ENCODE measurements at places on chromosomes 7 and 10.

GRCh38 chr10:72310636-72311035 is 36.9 kb downstream of the DDIT4 start:
- DNase-seq = no peak

DNA sequence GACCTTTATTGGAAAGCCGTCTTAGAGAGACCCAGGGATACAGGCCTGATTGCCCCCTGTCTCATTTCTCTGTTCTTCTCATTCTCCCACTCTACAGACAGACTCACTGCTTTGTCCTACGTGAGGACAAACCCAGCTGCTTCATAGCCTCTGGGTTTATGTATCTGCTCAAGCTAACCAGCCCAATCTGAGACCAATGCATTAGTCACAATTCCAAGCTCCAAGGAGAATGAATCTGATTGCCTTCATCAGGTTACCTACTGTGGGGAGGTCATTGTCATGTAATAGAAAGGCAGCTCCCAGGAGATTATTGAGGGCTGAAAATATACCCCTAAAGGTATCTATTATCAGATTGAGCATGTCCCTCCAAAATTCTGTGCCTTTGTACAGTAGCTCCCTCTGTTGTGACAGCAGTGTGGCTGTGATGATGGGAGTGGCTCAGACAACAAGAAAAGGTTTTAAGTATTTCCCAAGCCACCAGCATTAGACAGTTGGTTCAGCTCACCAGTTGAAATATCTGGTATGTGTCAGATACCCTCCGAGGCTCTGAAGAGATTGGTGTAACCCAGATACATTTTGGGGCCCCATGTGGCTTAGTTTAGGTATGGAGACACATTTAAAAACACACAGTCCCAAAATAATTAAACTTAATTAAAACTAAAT is 123.1 kb upstream of the EEPD1 start:
- DNase-seq = no peak

DNA sequence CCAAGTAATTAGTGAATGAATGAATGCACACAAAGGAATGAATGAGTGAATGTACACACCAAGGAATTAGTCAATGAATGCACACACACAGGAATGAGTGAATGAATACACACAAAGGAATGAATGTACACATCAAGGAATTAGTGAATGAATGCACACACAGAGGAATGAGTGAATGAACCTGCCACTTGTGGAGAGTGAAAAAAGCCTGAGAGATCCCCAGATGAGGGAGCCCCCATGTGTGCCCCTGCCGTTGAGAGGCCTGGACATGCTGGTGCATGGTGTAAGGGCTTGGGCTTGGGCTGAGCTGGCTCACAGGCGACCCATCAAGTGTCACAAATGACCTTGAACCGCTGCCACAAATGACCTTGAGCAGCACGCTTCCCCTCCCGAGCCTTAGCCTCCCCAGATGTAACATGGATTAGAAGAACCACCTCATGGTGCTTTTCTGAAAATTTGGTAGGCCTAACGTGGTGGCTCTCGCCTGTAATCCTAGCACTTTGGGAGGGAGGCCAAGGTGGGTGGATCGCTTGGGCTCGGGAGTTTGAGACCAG is 46.2 kb downstream of the GTF2IRD1 start:
- DNase-seq = no peak

DNA sequence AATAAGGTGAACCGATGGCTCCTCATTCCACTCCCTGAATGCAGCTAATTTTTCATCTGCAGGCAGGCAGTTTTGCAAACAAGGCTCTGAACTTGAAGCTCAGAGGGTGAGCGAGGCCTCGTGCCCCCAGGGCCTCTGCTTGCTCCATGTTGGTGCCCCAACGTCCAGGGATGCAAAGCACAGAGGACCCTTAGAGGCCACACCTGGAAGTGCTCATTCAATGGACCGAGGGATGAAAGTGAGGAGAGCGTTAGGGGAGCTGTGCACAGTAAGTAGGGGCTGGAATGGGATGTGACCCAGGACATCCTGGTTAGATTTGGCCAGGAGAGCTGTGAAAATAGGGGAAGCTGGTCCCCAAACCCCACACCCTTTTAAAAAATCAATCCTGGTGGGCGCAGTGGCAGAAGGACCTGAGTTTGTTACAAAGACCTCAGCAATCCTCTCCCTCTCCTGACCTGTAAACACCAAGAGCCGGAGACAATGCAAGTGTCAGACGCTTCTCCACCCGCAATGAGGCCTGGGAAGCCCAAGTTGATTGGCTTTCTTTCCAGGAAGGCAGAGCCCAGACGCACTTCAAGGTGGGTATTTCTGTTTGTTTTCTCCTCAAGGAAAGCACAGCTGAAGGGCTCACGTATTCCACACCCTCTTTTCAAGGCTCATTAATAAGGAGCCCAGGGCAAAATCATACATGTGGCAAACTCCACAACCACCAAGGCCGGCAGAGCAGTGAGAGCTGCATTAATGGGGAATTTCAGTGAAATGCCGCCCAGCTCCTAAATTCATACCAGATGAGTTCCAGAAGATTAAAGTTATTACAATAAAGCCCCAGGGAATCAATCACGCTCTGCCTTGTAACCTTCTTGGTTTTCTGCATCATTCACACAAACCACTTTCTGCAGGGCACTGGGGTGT is 14.1 kb upstream of the CXCL12 start:
- DNase-seq = peak; percentile 41

GRCh38 chr10:119643306-119644204 is 7.6 kb upstream of the BAG3 start:
- no peak for DNase-seq

GRCh38 chr10:45095286-45095685 is 94.6 kb downstream of the ZNF22 start:
- DNase-seq = no peak

DNA sequence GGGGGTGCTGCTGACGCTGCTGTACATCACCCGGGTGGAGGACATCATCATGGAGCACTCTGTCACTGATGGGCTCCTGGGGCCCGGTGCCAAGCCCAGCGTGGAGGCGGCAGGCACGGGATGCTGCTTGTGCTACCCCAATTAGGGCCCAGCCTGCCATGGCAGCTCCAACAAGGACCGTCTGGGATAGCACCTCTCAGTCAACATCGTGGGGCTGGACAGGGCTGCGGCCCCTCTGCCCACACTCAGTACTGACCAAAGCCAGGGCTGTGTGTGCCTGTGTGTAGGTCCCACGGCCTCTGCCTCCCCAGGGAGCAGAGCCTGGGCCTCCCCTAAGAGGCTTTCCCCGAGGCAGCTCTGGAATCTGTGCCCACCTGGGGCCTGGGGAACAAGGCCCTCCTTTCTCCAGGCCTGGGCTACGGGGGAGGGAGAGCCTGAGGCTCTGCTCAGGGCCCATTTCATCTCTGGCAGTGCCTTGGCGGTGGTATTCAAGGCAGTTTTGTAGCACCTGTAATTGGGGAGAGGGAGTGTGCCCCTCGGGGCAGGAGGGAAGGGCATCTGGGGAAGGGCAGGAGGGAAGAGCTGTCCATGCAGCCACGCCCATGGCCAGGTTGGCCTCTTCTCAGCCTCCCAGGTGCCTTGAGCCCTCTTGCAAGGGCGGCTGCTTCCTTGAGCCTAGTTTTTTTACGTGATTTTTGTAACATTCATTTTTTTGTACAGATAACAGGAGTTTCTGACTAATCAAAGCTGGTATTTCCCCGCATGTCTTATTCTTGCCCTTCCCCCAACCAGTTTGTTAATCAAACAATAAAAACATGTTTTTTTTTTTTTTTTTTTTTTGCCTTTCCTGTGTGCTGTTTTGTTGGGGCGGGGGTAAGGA is 55.8 kb downstream of the TSPAN15 start:
- DNase-seq = peak; percentile 65

- DNase-seq = peak; percentile 46
These were observed 54.9 kb downstream of the ZRANB1 start for GRCh38 chr10:124996854-124997215.

DNA sequence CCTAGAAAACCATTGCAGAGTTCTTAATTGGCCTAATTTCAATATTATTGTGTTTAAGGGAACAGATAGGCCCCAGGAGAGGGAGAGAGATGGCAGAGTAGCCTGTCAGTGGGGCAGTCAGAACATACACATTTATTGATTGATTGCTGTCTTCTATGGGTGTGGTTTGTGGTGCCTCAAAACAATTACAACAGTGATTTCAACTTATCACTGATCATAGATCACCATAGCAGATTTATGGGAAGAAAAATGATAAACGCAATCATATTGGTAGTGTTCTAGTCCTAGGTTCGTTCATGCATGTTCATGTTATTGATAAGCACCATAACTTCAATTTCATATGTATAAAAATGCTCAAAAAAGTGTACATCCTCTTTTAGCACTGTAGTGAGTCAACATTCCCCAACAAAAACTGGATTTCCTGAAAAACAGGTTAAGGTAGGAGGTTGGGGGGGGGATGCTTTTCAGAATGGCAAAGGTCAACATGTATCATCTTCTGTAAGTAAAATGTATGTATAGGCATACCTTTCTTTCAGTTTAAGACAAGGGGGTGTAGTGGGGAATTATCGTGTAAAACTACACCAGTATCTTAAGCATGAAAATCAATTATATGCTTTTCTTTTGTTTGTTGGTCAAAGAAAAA is 1.1 kb upstream of the TNKS2 start:
- DNase-seq = no peak

- no peak for DNase-seq
These were observed 36.0 kb downstream of the CLEC2L start for GRCh38 chr7:139559364-139560105.

- DNase-seq = no peak
These were observed 18.7 kb downstream of the SORCS3 start for GRCh38 chr10:104659809-104660208.

DNA sequence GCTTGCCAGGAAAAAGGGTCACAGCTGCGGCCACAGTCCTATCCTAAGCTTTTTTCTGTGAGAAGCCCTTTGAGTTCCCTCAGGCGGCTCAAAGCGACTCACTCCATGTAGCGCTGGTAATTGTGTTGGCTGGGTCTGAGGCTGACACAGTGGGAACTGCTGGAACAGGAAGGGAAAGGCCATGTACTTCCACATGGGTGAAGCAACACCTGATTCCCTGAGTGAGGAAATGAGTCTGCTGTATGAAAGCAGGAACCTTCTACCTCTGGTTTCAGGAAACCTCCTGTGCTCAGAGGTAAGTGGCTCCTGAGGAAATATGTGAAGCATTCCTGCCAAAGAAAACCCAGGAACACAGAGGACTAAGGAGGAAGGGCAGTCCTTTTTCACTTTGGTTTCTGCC is 734.6 kb upstream of the SORCS1 start:
- DNase-seq = no peak

DNA sequence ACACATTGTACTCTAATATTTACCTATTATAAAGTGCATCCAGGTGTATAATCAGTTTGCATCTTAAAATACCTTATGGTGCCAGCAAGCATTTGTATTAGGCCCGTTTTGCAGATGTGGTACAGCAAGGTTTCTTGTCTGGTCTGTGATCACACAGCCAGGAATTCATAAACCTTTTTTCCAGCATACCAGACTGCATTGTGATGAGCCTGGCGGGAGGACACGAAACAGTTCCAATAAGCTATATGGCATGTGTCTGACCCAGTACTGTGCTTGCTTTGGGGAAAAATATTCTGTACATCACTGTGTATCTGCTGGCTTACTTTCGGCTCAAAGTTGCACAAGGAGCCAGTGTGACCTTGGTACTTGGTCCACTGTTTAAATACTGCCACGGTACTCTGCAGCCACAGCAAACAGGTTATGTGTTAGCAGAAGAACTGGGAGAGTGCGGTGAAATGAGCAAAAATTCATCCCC is 36.3 kb downstream of the CHN2 start:
- DNase-seq = no peak

DNA sequence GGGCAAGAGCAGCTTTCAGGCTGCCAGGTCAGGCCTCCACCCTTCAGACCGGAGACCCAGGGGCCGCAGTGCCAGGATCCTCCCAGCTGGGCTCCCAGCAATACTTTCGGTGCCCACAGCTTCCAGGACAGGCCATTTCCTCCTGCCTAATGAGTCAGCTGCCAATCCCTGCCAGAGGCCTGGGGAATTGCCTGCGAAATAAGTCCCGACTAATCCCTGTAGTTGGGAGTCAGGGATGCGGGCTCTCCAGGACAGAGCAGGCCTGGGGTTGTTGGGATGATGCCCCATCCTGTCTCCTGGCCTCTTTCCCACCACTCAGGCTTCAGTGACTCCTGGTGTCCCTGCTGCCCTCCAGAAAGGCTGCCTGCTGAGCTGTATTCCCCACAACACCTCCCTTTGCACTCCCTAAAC is 143.5 kb upstream of the UNC5B start:
- DNase-seq = no peak

DNA sequence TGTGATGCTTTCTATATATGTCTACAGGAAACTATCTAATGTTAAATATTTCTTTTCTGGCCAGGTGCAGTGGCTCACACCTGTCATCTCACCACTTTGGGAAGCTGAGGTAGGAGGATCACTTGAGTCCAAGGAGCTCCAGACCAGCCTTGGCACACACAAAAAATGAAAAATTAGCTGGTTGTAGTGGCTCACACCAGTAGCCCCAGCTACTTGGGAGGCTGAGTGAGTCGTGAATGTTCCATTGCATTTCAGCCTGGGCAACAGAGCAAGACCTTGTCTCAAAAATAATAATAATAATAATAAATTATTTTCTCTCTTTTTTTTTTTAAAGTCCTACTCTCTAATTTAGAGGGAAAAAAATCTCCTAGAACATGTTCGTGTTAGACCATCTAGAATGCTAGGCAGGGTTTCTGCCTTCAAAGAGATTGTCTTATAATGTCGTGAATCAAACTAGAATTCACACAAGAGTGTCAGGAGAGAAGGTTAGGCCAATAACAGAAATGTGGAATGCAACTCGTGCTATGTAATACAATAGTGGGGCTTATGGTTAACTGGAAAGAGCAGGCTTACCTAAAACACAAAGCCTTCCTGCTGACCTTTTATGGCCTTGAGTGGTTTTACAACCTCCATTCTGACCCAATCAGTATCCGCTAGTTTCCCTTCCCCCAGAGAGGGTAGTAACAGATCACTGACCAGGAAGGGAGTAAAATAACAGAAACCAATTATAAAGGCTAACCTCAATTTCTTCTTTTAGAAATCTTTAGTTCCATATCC is 46.3 kb downstream of the MYOF start:
- DNase-seq = no peak

DNA sequence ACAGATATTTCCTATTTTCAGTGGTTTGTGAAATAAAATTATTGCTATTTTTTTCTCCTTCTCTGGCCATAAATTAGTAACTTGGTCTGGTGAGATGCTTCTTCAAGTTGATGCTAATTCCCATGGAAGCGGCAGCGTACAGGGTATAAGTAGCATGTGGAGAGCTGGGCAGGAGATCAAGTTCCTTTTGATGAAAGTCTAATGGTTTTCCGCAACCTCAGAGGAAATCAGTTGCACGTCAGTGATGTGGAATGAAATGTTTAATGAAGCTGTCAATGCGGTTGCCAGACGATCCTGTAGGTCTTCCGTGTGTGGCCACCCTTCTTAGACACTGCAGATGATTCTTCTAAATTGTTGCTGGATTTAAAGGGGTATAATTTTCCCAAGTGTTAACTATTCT is 236.4 kb upstream of the GRM3 start:
- no peak for DNase-seq

- DNase-seq = no peak
These were observed 98.7 kb downstream of the ITIH5 start for GRCh38 chr10:7567911-7568620.

- no peak for DNase-seq
These were observed 2.8 kb downstream of the AGAP3 start for GRCh38 chr7:151088856-151089699.

Measured in activated effector memory CD4-positive, alpha-beta T cell treated with anti-CD3 and anti-CD28 coated beads, Interleukin-2, amount 50 U/mL, for 16 hours (primary cell).